ENCODE measurements at places on chromosomes 16 and 17.

DNA sequence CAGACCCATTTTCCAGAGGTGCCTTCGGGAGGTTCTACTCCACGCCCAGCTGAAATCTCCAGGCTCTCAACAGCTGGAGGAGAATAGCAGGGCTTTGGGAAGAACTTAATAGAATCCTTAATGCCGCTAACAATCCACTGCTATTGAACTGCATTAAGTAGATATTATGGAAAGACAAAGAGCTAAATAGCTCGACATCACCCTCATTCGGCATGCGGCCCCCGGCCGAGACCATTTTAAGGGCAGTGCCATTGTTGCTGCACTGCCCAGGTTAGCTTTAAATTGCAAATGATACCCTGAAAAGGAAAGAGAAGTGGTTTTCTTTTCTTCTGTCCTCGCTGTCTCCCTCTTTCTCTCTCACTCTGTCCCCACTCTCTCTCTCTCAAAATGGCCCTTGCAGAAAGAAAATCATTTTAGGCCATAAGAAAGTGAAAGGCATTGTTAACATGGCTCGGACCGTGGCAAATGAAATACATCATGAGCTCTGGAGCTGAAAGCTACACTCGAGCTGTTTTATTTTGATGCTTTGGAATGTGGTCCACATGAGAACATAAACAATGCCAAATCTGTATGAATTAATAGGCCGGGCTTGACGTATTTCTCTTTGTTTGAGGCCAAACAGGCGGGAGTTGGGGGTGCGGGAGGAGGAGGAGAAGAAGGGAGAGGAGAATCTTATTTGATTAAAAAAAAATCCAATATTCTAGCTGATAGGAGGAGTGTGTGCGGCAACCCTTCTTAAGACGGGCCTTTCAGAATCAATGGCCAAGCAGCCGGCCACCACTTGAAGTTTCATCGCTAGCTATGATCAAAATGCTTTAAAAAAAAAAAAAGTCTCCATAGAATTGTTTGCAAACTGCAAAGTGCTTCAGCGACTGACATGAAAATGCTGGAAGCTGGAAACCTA lies 298.8 kb upstream of the IRX3 start:
- no peak for DNase-seq

DNA sequence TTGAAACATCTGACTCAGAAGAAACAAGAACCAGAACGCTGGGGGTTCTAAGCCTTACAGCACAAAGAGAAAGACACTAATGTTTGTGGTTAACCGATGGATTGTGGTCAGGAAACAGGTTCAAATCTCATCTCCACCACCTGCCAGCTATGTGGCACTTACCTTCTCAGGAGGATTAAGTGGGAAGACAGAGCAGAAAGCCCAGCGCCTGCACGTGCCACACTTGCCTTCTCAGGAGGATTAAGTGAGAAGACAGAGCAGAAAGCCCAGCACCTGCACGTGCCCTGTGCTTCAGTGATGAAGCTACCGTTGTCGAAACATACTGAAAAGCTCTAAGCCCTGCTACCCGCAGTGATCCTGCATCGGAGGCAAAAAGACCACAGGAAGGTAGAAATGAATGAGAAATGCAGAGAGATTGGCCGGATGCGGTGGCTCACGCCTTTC lies 90.6 kb downstream of the NXN start:
- no peak for DNase-seq

DNA sequence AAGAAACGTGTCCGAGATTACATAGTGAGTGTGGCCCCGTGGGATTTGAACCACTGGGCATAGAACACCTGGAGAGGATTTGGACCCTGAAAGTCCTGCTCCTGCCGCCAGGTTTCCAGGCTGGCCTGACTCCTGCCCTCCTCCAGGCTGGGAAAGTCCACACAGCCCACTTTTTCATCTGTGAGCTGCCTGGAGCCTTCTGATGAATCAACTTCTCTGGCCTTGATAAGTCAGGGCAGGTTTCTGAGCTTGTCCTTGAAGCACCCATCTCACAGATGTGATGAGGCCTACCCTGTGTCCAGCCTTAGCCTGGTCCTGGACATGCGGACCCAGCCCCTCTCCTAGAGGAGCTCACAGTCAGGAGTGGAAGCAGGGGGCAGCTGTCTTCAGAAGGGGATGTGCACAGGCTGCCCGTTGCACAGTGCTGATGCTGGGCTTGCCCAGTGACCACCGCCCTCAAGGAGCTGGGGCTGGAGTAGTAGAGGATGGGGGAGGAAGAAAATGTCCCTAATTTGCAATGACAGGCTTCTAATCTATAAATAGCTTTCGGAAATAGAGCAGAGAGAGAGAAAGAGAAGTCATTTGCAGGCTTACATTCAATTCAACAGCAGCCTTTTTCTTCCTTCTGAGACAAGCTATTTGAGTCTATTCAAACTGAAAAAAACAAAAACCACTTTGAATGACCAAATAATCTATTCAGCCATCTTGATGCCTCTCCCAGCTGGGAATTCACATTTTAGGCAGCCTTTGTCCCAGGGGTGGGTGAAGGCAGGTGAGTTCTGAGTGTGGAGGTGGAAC lies 73.5 kb upstream of the DNAJA2 start:
- no peak for DNase-seq

DNA sequence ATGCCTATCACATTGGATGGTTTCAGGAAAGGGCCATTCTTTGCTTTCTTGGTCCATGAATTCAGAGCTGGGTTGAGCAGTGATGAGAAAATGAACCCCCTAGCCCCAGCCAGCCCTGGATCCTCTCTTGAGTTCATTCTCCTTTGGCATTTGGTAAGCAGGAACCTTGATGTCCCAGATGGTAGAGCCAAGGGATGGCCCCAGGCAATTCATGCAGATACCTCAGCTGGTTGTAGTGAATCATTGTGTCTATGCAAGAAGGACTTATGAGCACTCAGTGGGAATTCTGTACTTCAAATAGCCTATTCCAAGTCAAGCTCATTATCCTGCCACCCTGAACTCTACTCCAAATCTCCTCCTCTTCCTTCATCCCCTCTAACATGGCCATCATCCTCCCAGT lies 412.7 kb downstream of the UTP18 start:
- no peak for DNase-seq

GRCh38 chr16:58647107-58647506 lies 17.5 kb upstream of the CNOT1 start:
- DNase-seq = no peak

GRCh38 chr17:80791758-80792284 lies 199.8 kb upstream of the CHMP6 start:
- DNase-seq = no peak

DNA sequence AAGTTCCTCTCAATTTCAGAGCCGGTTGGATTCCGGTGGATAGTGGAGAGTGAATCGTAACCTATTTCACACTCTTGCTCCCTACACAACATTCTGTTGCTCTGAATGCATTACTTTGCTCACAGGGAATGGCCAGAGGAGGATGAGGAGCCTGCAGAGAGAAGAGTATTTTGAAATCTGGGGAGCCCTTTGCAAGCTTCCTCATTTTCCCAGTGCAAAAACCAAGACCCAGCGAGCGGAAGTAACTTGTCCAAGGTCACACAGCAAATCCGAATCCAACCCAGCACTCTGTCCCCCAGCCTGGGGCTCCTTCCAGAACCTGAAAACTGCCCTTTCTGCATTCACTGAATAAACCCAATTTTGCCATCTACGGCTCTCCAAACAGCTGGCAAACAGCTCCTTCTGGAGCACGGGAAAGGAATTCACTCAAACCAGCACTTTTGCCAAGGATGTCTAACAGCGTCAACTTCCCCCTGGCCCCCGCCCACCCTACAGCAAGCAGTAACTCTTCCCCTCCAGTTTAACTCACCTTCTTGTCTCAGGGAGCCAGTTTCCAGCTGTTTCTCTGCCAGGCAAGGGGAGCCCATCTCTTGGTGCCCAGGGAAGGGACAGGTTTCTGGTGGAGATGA lies 557 bp downstream of the KCNG4 start:
- no peak for DNase-seq

- DNase-seq = no peak
Measured at GRCh38 chr17:78120971-78121800, 7.4 kb downstream of the TMC6 start.

GRCh38 chr16:72425571-72426341 lies 253.8 kb upstream of the PMFBP1 start:
- peak; percentile 28 for DNase-seq

GRCh38 chr16:9048302-9048700 lies 43.1 kb upstream of the HAPSTR1 start:
- no peak for DNase-seq

DNA sequence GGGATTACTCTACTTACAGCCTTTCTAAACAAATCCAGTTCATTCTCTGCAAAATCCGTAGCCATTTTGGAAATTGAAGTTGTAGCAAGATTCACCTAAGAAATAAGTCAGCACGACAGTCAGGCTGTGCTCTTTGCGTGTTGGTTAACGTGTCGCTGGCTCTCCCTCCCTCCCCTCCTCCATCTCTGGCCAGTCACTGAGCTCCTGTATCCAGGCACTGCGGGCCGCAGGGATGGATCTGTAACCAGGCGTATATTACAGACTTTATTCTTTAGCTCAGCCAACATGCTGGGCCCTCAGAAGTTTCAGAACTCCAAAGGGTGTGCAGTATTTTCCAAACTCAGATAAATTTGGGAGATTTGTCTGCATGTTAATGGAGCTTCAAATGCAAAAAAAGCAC lies 30.8 kb downstream of the KDM8 start:
- DNase-seq = no peak

- DNase-seq = no peak
Measured at GRCh38 chr16:13120557-13120956, 219.2 kb downstream of the SHISA9 start.

- no peak for DNase-seq
Measured at GRCh38 chr16:11484691-11485258, 101.9 kb downstream of the LITAF start.

GRCh38 chr17:4945176-4945943 lies 3.0 kb downstream of the PFN1 start:
- DNase-seq = no peak

- peak; percentile 44 for DNase-seq
Measured at GRCh38 chr16:23941963-23942564, 106.3 kb downstream of the PRKCB start.

- no peak for DNase-seq
Measured at GRCh38 chr16:75660321-75660720, 12.7 kb downstream of the TERF2IP start.

GRCh38 chr17:38706505-38707216 lies 1.6 kb downstream of the MLLT6 start:
- DNase-seq = no peak

- no peak for DNase-seq
Measured at GRCh38 chr16:88781140-88782077, 3.6 kb downstream of the PIEZO1 start.

GRCh38 chr17:78935419-78936323 lies 10.5 kb upstream of the TIMP2 start:
- no peak for DNase-seq

DNA sequence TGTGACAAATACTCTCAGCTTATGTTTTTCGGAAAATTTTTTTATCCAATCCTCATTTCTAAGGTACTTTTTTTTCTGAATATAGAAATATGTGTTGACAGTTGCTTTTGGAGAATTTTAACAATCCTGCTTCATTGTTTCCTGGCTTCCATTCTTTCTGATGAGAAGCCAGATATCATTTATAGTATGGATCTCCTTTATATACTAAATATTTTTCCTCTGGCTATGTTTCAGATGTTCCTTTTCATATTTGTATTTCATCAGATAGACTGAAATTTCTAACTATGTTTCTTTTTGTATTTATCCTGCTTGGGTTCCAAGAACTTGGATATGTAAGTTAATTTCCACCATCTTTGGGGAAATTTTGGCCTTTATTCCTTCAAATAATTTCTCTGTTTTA lies 138.9 kb upstream of the CDH11 start:
- no peak for DNase-seq

- no peak for DNase-seq
Measured at GRCh38 chr17:56863974-56864373, 30.0 kb downstream of the DGKE start.

DNA sequence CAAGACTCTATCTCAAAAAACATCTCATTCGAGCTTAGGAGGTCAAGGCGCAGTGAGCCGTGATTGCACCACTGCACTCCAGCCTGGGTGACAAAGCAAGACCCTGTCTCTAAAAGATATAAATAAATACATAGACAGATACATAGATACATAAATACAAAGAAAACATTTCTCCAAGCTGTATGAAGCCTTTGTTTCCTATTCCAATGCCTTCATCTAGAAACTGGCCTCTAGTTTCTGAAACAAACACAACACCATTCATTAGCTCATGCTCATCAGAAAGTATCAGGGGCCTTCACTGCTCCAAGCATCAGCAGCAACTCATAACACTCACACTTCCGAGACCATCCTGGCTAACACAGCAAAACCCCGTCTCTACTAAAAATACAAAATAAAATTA lies 10.3 kb upstream of the ASGR2 start:
- no peak for DNase-seq

DNA sequence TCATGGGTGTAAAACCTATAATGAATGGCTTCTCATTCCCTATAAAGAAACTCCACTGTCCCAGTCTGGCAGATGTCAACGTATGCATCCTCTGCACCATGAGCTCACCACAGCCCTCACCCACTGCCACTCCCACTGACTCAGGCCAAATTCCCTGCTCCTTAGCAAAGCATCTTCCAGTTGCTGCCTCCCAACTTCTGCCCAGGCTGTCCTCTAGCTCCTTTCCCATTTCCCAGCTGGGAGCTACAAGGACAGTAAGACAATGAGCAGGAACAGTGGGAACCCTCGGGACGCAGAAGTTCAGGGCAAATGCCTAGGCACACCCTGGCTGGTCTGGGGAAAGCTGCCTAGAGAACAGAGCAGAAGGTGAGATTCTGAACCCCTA lies 9.1 kb upstream of the THAP11 start:
- DNase-seq = no peak

GRCh38 chr17:82440469-82440981 lies 10.0 kb downstream of the CYBC1 start:
- DNase-seq = no peak

DNA sequence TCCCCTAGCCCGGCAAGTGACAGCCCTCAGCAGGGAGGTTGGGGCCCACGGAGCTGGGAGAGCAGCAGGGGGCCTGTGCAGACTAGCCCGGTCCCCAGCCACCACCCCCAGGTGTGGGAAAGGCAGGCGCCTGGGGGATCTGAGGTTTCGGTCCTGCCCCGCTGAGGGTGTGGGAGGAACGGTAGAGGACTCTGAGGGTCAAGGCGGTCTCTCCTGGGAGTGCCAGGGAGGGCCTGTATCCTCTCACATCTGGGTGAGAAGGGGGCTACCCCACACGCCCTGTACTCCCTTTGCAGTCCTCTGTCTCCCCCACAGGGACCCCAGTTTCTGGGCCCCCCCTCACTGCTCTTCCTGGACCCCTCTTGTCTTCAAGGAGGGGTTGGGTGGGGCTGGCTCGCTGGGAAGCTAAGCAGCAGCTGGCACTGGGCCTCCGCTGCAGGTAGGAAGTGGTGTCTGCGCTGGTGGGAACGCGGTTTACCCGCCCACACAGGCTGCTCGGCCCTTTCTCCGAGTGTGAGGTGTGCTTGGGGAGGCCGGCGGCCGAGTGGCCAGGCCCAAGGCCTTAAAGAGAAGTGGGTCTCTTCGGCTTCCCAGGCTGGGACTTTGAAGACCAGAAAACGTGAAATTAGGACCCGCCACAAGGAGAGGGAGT lies 15.4 kb downstream of the CD7 start:
- DNase-seq = no peak

Data from NCI-H2029 (cell line).